ENCODE measurements at places on chromosomes 6 and 20.
A peak's percentile ranks its signal among the peaks of the same experiment; 100 is the strongest.

DNA sequence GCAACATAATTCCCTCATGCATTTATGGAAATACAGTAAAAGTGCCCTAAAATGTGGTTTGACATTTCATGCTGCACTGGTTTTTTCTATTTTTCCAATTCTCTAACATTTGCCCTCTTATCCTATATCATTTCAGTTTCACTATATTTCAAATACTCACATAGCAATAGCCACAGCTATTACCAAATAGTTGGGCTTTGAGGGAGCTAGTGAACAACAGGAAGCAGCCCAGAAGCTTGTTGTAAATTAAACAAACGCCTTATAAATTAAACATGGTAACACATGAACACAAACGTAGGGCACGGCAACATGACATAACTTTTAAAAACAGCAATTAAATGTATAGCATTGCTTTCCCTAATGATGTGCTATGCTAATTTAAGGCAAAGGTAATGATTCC lies 469.0 kb downstream of the CDC5L start:
- no peak for DNase-seq

DNA sequence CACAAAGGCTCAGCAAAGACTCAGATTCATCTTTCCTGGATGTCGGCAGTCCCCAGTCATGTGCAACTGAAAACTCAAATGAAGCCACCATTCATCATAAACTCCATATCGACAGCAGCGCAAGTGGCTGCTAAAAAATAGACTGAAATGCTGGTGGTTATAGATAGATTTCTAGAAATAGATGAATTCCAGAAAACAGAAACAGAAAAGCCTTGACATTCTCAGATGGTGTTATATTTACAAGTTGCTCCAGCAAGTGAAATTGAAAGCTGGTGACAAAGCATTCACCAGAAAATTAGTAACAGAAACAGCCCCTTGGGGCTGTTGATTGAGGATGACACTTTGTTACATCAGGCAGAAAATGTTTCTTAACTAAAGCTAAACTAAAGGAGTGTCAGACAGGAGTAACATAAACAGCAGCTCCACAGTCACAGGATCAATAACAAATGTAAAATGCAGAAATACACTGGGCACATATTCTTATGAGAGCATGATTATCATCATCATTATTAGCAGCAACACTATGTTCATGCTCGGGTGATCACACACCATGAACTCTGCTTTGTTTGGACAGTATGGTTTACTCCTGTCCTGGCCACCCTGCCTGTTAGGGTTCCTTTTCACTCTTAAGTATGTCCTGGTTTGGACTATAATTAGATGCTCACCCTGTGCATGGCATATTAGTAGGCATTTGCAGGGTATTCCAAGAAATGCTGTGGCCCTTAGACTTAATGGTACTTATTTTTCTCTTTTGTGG lies 36.4 kb upstream of the SLC35F1 start:
- DNase-seq = no peak

DNA sequence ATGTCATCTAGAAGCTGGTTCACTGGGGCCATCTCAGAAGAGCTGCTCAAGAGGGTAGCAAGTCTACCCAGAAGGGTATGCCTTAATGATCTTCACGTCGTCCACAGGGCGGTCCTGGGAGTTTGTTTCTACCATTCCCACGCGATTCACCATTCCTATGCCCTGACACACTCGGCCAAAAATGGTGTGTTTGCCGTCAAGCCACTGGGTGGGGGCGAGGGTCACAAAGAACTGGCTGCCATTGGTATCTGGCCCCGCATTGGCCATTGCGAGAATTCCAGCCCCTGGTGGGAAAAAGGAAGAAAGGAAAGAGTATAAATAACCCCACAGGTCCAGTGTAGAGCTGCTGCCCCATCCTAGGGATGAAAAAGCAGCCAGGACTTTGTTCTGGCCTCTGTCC lies 16.5 kb upstream of the CPNE5 start:
- DNase-seq = no peak

DNA sequence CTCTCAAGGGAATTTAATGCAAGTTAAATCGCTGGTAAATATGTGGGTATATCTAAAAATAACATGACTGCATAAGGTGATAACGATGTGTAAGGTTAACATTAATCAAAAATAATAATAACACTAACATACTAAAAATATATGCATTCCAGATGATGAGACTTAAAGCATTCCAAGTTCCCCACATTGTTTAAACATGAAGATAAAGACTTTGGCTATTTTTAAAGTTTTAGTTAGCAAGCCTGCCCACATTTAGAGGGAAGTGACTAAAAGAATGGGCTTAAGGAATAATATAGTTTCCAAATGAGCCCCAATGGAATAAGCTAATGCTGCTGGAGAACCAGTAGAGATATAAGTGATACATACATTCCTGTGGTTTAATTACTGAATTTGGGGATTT lies 941.3 kb downstream of the TBC1D32 start:
- DNase-seq = no peak

- peak; percentile 79 for DNase-seq
Measured at GRCh38 chr6:26216359-26216885, 129.2 kb downstream of the HFE start.

DNA sequence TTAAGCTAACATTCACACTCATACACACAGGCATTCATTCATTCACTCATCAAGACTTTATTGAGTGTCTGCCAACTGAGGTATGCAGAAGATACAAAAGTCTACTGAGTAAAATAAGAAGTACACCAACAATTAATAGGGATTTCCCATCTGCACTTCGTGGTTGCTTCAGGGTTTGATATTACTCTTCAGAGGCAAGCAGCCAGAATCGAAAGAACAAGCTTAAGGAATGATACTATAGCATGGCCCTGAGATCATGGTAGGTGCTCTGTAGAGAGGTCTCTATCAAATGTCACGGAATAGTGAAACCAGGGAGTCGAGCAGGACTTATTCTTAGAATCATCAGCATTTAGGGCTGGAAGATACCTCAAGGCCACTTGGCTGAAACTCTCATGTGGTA lies 135.4 kb downstream of the NRN1 start:
- DNase-seq = no peak

DNA sequence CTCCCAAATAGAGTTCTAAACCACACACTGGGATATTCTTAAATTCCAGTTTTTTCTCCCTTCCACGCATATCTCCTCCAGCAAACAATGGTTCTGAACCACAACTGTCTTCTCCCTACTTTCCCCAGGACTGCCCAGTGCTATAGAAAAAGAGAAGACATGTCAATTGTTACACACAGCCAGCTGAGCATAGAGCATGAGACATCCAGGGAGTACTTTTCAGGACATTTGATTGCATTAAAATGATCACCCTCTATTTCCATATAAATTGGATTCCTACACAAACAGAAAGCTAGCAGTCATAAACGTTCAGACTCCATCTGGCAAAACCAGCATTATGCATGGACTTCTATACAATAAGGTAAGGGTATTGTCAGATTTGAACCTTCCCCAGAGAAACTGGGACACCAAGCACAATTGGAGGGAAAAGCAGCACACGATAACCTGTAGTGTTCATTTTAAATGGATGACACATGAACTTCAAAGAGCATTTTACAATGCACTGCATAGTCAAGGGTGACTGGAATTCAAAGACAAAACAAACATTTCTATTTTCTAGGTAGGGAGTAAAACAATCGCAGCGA lies 93.1 kb upstream of the HEY2 start:
- DNase-seq = no peak

DNA sequence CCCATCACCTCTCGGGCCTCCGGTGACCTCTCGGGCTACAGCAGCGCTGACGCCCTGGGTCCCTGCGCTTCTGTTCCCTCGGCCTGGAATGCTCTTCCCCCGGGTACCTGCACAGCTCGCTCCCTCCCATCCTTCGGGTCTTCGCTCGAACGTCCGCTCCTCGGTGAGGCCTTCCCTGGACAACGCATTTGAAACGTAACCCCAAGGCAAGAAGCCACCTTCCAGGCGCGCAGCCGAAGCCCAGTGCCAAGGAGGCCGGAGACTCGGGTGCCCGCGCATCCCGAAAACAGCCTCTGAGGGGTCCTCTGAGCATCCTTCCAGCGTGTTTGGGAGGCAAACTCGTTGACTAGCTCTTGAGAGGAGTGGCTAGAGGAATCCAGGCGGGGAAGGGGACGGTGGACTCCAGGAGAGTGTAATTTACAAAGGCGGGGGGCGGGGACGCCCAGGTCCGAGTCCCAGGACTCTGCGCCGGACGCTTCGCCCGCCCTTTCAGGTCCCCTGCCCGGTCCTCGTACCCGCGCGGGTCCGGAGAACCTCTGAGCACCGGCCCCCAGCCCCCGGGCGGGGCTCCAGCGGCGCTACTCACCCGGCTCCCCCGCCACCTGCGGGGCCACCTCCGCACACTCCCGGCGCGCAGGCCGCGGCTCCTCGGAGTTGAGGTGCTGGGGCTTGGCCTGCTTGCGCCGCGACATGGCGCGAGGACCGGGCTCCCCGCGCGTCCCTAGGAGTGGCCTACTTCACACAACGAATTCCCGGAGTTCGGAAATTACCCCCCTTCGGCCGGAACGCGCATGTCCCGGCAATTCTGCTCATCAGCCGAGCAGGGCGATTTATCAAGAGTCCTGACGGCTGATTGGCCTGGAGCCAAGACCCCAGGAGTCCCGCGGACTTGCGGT lies 86.8 kb downstream of the ZFP64 start:
- peak; percentile 12 for DNase-seq

- no peak for DNase-seq
Measured at GRCh38 chr6:165060720-165061119, 248.7 kb downstream of the C6orf118 start.

DNA sequence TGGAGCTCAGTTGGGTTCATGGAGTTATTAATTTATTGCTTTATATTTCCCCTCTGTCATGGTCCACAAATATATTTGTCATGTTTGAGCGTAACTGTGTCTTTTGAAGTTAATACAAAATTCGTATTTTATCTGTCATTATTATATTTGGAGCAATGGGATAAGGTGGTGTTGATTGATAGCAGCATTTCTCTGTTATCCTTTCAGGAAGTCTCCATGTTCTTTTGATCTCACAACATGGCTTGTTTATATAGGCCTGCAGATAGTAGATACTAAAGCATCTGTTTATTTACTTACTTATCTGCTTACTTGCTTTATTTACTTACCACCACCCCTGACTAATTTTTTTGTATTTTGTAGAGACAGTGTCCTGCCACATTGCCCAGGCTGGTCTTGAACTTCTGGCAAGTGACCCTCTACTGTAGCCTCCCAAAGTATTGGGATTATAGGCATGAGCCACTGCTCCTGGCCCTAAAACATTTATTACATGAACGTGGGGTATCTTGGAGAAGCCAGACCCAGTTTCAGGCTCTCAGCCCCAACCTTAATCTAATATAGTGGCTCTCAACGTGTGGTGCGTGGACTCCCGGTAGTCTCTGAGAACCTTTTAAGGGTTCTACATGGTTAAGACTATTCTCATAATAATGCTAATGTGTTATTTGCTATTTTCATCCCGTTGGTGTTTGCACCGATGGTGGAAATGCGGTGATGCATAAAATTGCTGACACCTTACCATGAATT lies 104.2 kb downstream of the NCOA3 start:
- no peak for DNase-seq

- no peak for DNase-seq
Measured at GRCh38 chr20:40691566-40692239, 2.7 kb upstream of the MAFB start.

GRCh38 chr20:10739566-10739965 lies 65.8 kb upstream of the JAG1 start:
- DNase-seq = no peak

DNA sequence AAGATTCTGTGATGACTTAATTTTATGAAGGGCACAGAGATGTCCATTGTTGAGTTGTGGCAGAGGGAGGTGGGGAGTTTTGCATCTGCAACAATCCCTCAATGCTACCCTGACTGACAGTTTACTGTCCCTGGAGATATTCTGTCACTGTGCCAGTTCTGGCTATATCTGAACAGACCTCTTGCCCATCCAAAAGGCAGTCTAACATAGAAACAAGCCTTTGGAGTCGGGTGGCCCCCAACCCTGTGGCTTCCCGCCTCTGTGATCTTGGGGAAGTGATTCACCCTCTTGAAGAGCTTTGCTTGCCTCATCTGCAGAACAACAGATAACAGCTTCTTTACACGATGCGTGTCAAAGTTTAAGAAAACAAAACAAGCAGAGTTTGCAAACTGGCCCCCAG lies 3.8 kb upstream of the E2F1 start:
- peak; percentile 66 for DNase-seq

GRCh38 chr6:11277275-11278206 lies 45.1 kb upstream of the NEDD9 start:
- peak; percentile 22 for DNase-seq

GRCh38 chr6:126307849-126308248 lies 32.1 kb upstream of the CENPW start:
- DNase-seq = no peak

DNA sequence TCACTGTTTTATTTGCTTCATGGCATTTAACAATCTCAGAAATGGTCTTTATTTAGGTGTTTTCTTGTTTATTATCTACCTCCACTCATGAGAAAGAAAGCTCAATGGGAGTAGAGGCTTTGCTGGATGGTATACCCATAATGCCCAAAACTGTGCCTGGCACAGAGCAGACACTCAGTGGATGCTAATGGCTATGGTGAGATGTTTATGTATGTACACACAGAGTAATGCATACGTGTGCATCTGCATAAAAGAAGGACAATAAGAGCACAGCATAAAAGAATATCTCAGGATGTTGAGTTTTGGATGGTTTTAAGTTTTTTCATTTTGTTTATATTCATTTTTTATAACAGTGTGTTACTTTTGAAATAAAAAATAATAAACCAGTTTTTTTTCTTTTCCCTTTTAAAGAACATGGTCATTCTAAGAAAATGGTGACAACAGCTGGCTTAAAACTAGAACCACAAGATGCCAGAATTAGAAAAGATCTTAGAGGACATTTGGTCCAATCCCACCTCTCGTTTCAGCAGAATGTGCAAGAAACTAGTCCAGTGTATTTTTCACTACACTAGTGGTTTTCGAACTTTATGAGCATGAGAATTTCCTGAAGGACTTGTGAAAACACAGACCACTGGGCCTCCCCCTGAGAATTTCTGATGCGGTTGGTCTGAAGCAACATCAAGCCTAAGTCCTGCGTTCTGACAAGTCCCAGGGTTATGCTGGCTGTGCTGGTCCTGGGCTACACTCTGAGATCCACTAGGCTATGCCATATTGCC lies 131.9 kb downstream of the FYN start:
- DNase-seq = no peak

GRCh38 chr6:16361861-16362260 lies 123.5 kb downstream of the GMPR start:
- no peak for DNase-seq

- DNase-seq = no peak
Measured at GRCh38 chr6:47188588-47189021, 121.1 kb downstream of the TNFRSF21 start.
